Stimulated activated CD8-positive, alpha-beta memory T cell treated with anti-CD3 and anti-CD28 coated beads, Interleukin-2, amount 100 ng/mL, for 1 hour (primary cell): ENCODE measurements at places on chromosomes 2 and 18.

DNA sequence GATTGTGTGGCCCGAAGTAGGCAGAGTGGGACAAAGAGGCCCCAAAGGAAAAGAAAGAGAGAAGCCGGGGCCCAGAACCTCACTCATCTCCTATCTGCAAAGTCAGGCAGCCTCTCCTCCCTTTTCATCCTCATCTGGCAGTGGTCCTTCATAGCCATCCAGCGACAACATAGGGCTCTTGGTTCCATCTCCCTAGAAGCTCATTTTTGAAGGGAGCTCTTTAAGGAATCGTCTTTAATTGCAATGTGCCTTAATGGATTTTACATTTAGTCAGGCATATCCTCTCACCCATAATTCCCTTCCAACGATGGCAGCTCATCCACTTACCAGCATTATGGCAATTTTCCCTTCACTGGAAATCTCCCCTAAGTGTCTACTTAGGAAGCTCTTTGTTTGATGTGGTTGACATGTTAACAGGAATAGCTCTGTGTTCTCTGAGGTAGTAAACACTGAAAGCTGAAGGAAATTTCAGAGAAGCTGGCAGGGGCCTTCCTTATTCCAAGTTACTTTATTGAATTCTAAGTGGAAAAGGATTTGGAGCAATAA, 780.6 kb downstream of the TSN start:
- no peak for DNase-seq

DNA sequence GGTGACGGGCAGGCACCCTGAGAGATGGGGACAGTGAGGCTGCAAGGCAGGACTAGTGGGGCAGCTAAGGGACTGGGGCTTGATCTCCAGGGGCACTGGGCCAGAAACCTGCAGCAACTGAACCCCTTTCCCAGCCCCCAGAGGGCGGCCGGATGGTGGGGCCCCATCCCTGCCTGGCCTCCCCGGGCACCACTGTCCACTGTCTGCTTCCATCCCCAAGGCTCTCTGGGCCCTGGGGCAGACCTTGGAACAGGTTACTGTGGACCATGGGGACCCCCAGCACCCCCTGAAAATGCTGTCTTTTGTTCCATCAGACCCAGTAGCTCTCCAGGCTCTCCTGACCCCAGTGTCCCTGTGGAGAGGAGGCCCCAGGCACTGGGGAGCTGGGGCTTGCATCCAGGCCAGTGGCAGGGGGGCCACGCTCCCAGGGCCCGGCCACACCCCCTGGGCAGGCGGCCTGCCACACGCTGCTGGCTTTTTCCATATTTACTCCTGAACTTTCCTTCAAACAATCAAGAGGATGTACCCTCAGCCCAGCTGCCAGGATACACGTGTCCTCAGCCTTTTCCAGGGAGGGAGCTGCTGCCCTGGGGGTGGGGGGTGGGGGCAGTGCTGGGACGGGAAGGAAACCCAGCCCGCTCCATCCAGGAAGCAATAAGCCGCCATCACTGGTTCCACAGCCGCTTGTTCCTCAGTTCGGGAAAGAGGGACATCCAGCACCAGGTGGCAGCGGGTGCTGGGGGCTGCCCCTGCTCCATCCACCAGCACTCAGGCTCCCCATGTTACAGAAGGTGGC, 102.3 kb upstream of the ODC1 start:
- no peak for DNase-seq

GRCh38 chr2:180507028-180507427, 473.4 kb upstream of the UBE2E3 start:
- DNase-seq, result no peak

DNA sequence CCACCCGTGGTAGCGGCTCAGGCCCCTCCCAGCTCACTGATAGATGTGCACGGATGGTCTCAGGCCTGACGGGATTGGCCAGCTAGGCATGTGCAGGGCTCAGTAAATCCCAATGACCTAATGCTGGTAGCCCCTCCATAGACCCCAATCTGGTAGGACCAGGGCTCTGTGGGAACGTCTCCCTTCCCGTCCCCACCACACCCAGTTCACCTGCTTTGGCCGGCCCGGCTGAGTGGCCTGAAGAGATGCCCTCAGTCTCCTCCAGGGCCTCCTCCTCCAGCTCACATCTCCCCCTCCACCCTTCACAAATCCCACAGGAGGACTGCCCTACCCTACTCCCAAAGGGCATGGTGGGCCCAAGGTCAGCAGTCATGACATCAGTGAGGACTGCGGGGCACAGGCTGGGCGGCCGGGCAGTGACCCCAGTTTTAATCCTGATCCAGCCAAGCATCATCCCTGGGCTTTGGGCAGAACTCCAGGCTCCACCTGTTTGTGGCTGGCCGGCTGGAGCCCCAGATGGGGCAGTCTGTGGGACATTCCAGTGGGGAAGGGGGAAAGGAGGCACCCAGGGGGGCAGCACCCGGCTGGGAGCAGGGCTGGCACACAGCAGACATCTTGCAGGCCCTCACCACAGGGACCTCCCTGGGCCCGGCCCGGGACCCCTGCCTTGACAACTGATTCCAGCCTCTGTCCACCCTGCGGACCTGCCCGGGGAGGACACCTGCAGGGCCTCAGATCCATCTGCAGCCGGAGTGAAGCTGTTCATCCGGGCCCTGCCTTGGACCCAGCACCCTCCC, 2.3 kb downstream of the KIF1A start:
- DNase-seq, result no peak

- DNase-seq, result no peak
Observed at GRCh38 chr18:75160364-75160763, 48.6 kb downstream of the PTGR3 start.

- DNase-seq, result no peak
Observed at GRCh38 chr18:54736981-54737380, 91.3 kb upstream of the RAB27B start.

DNA sequence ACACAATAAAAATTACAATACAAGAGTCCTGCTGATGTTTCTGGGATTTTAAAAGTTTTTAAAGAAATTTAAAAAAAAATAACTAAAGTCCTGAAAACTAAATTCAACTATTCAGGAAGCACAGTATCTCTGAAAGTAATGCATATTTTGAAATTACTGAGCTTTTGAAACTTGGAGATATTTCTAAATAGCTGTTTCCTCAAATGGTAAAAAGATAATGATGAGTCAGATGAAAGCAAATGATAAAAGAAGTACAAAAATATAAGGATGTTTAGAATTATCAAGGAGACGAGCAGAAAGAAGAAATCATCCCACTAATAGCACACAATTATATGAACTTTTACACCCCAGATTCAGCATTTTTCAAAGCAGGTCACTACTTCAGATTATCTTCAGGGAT, 90.2 kb upstream of the SLC25A52 start:
- DNase-seq, result no peak

DNA sequence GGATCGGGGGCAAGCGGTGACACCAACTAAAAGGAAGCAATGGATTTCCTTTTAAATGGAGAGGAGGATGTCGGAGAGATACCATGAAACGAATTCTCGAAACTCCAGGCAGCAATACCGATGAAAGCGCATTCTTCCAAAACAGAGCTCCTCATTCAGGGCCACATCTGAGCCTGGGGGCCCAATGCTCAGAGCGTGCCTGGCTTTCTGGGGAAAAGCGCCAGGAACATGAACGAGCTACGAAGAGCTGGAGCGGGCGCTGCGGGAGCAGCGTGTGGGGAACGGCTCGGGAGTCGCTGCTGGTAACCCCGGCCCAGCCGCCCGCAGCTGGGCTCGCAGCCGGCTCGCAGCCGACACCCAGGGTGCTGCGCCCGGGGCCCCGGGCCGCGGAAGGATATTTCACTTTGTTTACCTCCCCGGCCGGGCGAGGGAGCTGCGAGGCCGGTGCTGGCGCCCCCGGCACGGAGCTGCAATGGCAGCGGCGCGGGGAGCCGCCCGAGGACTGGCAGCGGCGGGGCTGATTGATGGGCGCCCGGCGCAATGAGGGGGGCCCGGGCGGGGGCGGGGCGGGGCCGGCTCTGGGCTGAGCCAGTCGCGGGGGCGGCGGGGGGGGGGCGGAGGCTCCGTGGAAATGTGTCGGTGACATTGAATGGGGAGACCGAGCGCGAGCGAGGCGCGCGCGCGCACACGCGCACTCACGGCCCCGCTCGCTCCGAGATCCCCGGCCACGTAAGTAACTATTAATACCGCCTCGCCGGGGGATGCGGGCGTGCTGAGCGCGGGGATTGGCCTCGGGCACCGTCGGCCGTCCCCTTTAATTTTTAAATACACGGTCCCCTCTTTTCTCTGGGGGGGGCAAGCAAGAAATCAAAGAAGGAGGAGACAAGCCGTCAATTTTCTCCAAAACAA, at the start of gene TRIB2:
TRIB2 (plus strand) TSS at position 655 of the 909 bp plus-strand sequence. CDS start 1,372 bp downstream, outside the sequence.
- DNase-seq, result peak; percentile 81

GRCh38 chr2:22056621-22057132, 932.9 kb downstream of the TDRD15 start:
- no peak for DNase-seq

GRCh38 chr18:74395648-74396154, 61.4 kb downstream of the DIPK1C start:
- no peak for DNase-seq

DNA sequence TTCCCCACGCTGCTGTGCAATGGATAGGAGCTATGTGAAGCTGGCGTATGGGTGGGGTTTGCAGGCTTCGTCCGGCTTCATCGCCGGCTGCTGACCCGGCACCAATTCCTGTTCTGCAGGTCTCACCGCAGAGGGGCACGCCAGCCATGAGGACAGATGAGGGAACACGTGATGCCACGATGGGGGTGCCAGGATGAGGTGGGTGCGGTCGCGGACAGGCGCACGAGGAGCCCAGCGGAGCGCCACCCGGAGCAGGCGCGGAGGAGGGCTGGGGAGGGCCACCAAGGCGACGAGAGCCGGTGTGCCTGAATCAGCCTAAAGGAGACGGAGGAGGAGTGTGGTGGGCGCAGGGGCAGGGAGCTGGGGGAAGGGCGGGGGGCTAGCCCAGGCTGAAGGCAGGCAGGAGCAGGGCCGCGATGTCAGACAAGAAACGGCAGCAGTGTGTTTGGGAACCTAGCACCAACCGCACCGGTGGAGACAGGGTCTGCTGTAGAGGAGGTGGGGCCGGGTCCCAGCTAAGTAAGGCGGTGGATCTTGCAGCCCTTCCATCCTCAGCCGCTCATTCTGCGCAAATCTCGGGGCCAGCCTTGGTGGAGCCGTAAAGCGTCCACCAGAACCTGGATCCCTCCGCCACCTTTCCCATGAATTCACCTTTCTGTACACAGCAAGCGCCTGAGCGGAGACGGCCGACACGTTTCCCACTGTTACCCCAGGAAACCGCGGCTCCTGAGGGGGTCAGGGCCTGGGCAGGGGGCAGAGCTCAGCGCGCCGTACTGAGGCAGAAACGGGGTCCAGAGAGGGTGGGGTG, 17.0 kb upstream of the CD8A start:
- no peak for DNase-seq

GRCh38 chr18:61896757-61897156, 4.0 kb upstream of the RNF152 start:
- DNase-seq, result no peak

- DNase-seq, result no peak
Observed at GRCh38 chr2:215507136-215507535, 71.3 kb upstream of the FN1 start.

- no peak for DNase-seq
Observed at GRCh38 chr18:36194600-36195315, 7.5 kb downstream of the MOCOS start.

DNA sequence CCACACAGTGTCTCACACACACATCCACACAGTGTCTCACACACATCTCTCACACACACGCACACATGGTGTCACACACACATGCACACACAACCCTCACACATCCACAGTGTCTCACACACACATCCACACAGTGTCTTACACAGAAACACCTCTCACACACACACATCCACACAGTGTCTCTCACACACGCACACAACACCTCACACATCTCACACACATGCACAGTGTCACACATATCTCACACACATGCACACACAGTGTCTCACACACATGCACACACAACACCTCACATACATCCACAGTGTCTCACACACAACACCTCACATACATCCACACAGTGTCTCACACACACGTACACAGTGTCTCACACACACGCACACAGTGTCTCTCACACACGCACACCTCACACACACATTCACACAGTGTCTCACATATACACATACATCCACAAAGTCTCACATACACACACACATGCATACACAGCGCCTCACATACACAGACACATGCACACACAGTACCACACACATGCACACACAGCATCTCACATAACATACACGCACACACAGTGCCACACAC, 473.9 kb upstream of the HS6ST1 start:
- DNase-seq, result no peak

- no peak for DNase-seq
Observed at GRCh38 chr2:191274413-191274815, 29.2 kb downstream of the MYO1B start.

GRCh38 chr2:197628043-197628500, 47.3 kb downstream of the RFTN2 start:
- no peak for DNase-seq

DNA sequence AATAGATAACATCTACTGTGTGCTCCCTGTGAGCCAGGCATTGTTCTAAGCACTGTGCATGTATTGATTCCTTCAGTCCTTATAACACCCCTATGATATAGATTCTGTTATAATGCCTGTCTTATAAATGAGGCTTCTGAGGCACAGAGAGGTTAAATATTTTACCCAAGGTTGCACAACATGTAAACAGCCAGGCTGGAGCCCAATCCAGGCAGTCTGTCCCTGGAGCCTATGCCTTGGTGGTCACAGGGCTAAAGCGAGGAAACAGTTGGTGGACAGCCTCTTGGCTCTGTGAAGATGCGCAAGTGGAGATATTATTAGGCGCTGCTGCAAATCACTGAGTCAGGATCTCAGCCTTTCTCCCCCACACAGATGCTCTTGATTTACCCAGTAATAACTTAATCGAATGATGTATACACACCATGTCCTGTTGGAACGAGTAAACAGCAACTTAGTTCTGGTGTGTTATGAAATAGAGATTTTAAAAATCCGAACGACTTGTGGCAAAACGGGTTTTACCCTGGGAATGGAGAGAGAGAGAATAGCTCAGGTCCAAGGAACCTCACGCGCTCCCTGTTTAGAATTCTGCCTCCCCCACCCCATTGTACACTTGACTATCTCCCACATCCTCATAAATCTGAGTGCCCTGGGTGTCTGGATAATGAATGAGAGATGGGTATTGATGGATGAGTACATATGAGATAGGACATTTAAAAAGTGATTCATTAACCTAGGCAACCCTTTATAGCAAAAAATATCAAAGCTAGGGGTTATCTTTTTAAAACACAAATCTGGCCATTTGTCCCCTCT, 231.9 kb downstream of the BCL2 start:
- no peak for DNase-seq

GRCh38 chr2:27932396-27932795, 41.9 kb downstream of the BABAM2 start:
- no peak for DNase-seq

GRCh38 chr18:49082714-49083688, 132.2 kb upstream of the SMAD7 start:
- no peak for DNase-seq

DNA sequence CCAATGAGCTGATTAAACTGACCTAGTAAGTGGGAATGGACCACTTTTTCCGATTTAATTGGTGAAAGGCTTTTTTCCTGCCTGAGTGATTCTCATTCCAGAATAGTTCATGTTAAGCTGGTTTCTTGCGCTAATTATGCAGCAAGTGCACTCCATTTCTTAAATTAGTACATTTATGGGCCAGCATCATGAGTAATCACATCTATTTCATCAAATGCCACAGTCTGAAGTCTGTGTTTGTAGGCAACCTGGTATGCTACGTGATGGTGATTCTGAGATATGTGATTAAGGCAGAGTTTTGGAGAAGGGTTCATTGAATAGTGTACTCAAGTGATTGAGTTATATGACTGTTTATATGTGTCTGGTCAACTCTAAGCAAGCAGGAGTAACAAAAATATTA, 128.0 kb upstream of the BOD1L2 start:
- DNase-seq, result no peak

GRCh38 chr2:45220227-45220626, 211.0 kb upstream of the SIX2 start:
- no peak for DNase-seq

- DNase-seq, result no peak
Observed at GRCh38 chr2:171142398-171142797, 18.3 kb downstream of the TLK1 start.
